Retinal pigment epithelial cell (primary cell): ENCODE measurements at places on chromosomes 4 and X.

DNA sequence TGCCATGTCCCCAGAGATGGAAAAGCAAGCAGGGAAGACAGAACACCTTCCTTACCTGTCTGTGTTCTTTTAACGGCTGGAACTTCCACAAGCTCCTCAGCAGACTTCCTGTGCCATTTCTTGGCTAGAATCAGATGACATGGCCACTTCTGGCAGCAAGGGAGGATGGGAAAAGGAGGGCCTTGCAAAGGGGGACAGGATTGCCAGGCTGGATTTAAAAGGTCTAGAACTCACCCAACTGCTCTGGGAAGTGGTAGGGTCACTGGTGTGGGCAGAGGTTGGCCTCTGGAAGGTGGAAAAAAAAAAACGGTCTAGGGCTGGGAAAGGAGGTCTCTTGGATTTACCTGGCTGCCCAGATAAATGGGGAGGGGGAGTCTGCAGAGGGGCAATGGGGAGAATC, 1.6 kb upstream of the USP11 start:
- DNase-seq, result no peak

DNA sequence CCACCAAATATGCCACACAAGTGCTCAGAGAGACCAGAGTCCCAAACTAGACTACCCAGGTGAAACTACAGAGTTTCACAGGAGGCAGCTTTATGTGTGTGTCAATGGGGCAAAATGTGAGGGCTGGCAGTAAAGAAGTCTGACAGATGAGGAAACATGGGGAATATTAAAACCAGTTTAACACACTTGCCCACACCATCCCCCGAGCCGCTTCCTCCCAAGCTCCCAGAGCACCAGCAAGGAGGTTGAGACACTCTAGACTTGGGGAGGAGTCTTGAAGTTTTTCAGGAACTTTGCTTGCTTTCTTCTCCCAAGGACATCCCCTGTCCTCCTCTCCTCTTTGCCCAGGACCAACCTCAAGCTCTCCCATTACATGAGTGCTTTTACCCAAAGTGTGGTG, 94.7 kb upstream of the SPRY1 start:
- no peak for DNase-seq

GRCh38 chr4:128155231-128155855, 94.2 kb downstream of the LARP1B start:
- no peak for DNase-seq

- peak; percentile 46 for DNase-seq
These were observed 114.0 kb downstream of the BCOR start for GRCh38 chrX:39983715-39984114.

GRCh38 chr4:134883831-134884449, 682.4 kb upstream of the PABPC4L start:
- DNase-seq, result no peak

- no peak for DNase-seq
These were observed 569.1 kb downstream of the DMD start for GRCh38 chrX:32642283-32642682.

DNA sequence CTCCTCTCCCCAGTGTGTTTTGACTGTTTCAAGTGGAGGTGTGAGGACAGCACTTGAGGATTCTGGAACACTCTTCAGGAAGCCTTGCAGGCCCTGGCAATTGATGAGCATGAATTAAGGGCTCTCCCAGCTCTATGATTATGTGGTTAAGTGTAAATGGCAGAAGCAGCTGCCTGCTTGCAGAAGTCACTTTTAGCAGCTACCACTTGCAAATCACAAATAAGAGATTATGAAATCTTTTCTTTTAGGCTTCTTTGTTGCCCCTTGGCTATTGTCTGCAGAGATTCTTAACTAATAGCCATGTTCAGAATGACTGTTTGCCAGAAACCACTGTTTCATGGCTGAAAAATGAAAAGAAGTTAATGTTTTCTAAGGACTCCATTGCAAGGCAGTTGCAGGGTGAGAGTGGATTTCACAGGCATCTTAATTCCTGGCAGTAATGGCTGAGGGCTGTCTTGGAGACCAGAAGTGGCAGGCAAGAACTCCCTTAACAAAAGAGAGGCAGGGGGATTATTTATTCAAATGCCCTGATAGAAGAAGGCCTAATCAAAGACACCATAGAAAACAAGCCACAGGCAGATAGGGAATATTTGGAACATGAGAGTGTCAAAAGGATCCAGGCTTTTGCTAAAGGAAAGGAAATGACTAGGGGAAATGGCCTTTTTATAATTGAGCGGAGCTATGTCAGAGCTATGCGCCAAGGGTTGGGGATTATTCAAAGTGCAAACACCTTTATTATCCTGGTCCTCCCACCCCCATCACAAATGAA, 8.3 kb upstream of the HOPX start:
- no peak for DNase-seq

DNA sequence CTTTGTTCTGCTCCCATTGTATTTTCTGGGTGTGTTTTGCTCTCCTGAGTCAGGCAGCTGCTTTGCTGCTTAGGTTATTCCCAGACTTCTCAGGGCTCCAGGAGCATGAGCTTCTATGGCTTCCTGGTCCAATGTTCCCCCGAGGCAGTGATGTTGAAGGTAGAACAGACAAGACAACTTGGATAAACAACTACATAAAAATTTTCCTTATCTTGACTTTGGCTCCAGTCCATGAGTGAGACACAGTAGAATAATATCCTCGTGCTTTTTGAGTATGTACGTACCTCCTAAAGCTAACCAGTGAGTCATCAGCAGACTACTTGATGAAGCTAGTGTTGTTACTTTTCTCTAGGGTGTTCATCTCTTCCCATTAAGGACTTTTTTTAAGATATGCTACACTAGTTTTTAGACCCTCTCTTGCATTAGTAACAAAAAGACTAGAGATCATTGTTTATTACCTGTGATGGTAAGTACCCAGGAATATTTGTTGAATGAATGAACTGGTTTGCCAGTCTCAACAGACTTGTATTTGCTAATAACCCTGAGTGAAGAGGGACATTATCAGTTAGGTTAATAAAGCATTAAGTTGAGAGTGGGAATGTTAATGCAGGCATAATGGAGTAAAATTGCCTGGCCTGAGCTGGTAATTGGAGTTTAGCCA, 131.9 kb downstream of the FHIP1A start:
- peak; percentile 97 for DNase-seq

- DNase-seq, result no peak
These were observed 26.7 kb upstream of the RBM47 start for GRCh38 chr4:40656201-40656863.

GRCh38 chr4:148375584-148375983, 66.6 kb downstream of the NR3C2 start:
- DNase-seq, result no peak

DNA sequence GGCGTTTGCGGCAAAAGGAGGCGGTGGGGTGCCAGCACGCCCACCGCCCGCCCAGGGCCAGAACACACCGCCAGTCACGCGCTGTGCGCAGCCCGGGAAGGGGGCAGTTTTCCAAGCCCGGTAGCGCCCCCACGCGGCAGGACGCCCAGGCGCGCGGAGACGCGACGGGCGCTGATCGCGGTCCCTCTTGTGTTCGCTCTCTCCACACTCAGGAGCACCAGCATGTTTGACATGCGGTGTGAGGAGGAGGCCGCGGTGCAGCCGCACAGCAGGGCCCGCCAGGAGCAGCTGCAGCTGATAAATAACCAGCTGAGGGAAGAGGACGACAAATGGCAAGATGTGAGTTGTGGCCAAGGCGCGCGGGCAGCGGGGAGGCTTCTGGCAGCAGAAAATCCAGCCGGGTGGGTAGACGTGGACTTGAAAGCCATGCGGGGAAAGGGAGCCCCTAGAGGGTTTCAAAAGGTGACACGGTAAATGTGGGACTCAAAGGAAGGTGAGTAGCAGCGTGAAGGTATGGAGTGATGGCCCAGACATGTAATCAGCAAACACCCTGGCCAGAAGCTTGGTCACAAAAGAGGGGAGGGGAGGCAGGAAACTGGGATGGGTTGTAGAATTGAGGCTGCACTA, 104.1 kb downstream of the PHOX2B start:
- no peak for DNase-seq

DNA sequence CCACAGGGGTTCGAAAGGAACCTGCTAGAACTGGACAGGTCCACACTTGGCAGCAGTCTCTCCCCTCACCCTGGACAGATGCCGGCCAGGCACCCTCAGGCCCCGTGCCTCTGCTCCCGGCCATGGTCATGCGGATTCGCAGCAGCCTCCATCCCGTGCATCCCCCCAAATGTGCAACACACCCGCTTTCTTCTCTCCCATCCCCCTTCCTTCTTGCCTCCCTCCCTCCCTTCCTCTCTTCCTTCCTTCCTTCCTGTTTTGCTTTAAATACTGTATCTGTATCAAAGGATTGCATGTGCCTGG, 35.0 kb upstream of the HMX1 start:
- no peak for DNase-seq

- no peak for DNase-seq
These were observed 263.4 kb downstream of the GRIA3 start for GRCh38 chrX:123447506-123447905.

DNA sequence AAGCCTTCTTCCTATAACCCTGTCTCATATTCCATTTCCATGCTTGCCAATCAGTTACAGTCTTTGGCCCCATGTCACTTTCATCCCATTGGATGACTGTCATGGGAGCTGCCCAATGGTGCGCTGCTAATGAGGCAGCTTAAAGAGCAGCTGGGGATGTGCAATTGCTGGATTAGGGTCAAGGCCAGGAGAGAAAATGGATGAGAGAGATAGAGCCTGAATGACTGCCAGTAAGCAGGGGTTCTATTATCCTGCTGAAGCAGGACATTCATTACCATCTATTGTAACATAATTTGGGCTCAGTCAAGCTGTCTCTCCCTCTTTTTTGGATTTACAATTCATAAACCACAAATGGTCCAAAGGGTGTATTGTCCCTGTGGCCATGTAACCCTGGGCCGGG, 909.0 kb downstream of the CENPC start:
- DNase-seq, result no peak

DNA sequence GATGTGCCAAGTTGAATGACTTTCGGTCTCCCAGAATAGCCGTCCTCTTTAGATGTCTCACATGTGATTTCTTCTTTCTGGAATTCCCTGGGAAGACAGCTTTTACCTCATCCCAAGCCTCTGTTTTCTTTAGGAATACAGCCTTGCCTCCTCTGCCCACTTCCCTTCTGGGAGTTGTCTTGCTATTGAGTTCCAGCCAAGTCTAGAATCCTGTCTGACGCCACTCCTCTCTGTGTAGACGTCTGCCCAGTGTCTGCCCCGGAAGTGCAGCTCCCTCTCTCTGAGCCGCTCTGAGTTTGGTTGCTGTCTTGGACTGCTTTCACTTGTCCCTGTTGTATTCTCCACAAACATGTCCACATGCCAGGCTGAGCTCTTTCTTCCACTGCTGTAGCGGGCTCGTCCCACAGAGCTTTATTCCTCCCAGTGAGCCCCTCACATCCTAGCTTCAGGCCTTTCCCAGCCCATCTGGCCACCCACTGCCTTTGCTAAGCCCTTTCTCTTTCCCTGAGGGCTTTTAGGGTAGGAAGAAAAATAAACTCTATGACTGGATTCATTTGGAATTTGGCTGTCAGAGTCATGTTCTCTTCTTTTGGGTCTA, 9.0 kb upstream of the IGFBP7 start:
- no peak for DNase-seq

- no peak for DNase-seq
These were observed 14.3 kb downstream of the CT47C1 start for GRCh38 chrX:119087121-119087520.

GRCh38 chr4:106773076-106773905, 262.8 kb downstream of the DKK2 start:
- DNase-seq, result no peak

DNA sequence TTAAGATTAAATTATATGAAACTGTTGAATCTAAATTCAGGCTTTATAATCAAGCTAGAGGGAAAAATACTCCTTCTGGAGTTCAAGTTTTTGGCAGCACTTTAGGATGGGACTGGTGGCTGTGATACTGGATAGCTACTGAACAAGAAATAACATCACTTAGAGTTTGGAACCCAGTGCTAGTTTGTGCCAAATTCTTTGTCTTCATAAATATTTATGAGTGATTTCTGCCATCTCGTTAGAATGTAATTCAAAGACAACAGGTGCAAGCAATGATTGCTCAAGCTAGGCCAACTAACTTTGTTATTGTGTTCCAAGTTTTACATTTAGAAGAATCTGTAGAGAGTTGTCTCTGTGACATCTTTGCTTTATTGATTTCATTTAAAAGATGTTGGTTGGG, 417.9 kb downstream of the FAT4 start:
- DNase-seq, result no peak

- DNase-seq, result no peak
These were observed 50.3 kb upstream of the OTUD4 start for GRCh38 chr4:145230726-145231125.

DNA sequence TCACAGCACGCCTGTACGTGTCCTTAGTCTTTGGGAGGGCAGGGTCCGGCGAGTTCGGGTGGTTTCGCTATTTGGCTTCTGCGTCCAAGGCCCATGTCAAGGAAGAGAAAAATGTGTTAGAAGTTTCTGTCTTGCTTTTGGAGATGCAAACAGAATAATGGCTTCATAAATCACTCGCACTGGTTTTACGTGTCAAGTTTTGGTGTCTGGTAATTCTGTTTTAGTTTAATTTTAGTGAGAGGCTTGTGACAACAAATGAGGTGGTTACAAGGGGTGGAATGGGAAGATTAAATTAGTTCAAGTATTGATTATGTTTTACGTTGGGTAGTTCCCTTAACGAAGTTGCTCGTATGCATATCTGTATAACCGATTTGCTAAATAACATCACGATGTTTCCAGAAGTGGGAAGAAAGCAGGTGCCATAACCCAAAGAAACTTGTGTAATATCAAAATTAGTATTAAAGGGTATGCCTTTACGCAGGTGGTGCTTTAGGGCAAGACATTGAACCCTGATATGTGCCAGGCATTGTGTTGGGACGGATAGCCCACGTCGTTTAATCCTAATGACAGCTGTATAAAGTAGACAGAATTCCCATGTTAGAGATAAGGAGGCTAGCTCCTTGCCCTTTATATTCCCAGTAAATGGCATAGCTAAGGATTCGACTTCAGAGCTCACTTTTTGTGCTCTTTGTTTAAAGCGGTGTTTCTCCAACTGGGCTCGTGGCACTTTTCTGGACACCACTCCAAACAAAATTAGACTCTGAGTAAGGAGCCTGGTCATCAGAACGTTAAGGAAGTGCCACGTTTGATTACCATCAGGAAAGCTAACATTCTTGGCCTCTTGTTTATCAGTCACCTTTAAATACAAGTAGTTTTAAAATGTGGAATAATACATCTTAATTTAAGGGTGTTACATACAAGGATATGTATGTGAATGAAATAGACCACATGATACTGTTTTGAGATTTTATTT, 843 bp downstream of the RPL34 start:
- no peak for DNase-seq

DNA sequence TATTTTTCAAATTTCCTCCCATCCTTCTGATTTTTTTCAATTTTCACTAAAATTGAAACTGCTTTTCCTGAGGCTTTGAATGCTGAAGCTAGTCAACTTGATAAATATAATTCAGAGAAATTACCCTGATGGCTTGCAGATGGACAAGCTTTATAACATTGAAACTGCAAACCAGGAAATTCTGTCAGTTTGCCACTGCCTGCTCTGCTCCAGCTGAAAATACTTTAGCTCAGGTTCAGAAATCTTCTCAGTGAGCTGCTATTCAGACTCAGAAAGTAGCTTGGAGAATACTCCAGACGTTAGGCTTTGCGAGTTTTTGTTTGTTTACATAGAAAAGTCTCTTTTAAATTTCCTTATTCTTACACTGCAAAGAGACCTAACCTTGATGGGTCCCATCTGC, 1574.7 kb downstream of the STIM2 start:
- DNase-seq, result no peak
